ENCODE measurements at places on chromosomes 6 and 20.

DNA sequence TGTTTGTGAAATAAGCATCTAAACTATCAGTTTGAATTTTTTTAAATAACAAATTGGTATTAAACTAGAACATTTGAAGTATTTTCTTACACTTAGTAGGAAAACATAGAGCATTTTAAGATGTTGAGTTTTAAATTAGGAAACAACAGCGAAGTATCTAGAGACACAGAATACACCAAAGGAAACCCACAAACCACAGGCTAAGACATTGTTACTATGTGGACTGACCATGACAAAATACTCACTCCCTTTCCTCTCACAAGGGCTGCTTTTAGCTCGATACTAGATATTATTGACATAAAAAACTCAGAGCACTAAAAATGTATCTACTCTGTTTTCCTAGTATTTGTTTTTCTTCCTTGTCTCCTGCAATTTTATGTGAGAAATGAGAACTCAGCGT, 266.0 kb upstream of the CITED2 start:
- no peak for DNase-seq

DNA sequence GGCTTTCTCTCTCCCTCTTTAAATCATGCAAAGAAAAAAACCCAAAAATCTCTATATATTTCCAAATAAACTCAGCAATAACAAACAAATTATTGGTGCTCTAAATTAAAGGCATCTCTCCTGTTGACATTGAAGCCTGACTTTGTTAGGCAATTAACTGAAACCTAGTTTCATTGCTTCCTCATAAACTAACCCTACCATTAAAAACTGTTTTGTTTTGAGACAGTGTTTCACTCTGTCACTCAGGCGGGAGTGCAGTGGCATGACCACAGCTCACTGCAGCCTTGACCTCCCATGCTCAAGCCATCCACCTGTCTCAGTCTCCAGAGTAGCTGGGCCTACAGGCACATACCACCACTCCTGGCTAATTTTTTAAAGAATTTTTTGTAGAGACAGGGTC, 34.9 kb downstream of the PIGU start:
- DNase-seq: no peak

DNA sequence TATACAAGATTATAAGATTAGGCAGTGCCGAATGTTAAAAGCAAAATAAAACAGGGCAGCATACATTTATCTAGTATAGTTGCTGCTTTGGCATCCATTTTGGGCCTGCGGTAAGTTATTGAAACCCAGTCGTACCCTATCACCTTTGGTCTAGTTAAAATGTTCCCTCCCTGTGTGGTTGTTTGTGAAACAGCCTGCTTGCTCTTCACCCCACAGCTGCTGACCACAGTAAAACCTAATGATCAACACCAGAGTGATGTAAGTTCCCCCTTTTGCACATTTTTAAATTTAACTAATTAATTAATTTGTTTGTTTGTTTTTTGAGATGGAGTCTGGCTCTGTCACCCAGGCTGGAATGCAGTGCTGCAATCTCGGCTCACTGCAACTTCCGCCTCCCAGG, 50.3 kb upstream of the TXNDC5 start:
- DNase-seq: no peak

GRCh38 chr6:130620338-130620781, 206.8 kb upstream of the SMLR1 start:
- DNase-seq: no peak

DNA sequence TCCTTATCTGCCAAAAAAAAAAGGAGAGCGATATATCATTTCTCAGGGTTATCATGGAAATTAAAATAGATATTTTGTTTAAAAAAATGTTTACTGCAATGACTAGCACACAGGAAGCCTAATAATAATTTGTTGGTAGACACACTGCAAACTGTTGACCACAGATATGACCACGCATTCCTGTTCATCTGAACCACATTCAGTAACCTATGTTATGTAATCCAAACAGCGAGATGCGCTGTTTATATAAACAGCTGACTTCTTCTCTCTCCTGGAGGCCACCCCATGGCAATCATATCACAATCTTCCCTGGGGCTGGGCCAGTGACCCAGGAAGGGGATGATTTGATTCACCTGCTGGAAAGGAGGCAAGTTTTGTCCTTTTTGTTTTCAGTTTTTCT, 129.3 kb upstream of the UST start:
- no peak for DNase-seq

DNA sequence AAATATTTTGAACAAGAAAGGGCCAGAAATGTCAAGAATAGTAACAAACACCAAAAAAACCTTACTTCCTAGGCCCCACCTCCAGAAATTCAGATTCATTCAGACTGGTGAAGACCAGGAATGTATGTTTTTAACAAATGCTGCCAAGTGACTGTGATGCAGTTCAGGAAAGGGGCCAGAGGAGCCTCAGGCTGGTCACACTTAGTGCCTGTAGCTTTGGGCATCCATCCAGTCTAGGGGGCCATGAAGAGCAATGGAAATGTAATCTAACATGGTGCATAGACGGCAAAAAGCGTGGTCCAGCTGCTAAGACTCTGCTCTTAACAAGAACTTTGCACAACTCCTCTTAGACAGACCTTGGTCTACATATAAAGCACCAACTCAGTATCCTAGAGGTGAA, 7.1 kb downstream of the GJA1 start:
- DNase-seq: no peak

DNA sequence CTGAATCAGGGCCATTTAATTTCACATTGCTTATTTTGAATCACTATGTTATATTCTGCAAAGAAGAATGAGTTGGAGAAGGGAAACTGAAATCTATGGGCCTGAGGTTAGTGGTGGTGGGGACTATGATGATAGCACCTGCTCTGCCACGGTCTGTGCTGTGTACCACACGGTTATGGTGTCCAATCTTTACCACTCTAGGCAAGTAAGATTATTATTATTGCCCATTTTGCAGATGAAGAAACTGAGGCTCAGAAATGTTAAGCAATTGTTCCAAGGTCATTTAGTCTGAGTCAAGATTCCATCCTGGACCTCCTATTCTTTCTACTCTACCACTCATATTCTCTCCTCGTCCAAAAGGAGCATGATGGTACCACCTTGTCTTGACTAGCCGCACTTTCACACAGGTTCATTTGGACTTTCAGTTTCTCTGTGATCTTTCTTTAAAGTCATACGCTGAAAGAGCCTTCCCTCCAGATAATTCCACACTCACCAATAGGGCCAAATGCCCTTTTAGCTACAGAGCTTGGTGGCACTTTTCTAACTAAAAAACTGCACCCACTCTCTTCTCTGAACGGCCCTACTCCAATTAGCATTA, 56.2 kb downstream of the GFOD1 start:
- no peak for DNase-seq

- no peak for DNase-seq
Measured at GRCh38 chr6:88626460-88626859, 337.0 kb downstream of the RNGTT start.

- no peak for DNase-seq
Measured at GRCh38 chr20:35174458-35175216, 2.8 kb downstream of the PROCR start.

- no peak for DNase-seq
Measured at GRCh38 chr6:44304282-44305199, 8.6 kb downstream of the AARS2 start.

DNA sequence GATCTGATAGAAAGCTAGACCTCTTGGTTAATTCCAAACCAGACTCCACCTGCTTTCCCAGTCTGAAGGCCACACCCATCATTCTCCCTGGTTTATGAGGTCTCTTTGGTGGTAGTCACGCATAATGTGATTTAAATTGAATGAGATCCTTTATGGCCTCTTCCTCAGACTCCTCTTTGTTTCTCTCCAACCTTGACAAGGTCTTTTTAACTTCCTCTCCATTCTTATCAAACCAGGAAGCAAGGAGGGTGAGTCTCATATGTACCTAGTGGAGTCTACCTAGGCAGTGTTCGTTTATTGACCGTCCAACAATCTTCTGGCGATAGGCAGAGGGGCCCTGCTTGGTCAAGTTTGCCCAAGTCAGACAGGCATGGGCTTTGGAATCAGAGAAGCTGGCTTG, 184.2 kb upstream of the LAMP5 start:
- DNase-seq: peak; percentile 70

DNA sequence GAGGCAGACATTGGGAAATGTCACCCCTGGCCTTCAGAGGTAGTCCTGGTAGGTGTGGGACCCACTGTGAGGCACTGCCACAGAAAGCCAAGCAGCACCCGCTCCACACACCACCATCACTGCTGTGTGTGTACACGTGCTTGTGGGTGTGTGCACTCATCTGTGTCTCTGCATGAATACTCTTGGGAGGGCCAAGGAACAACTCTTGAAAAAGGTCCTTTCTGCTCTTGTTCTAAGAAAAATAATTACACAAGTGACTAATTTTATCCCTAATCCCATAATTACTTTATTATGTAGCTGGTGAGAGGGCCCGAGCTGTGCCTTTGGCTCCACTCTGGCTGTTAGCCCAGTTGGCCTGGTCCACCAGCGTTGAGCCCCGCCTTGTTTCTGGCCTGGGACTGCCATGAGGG, 21.7 kb upstream of the EPB41L1 start:
- DNase-seq: no peak

DNA sequence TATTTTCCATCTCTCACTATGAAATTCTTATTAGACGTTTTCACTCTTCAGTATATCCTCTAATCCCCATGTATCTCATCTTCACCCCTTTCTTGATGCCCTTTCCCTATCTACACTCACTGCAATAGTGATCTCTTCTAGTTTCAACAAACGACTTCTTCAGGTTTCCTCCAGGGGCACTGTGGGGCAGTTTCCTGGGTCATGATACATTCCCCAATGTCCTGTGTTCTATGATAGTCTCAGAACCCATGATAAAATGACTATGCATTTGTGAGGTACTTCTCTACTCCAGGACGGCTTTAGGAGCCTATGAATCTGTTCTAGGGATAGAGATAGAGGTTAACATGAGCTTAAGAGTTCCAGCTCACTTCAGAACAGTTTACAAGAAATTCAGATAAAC, 183.3 kb downstream of the FOXC1 start:
- no peak for DNase-seq

DNA sequence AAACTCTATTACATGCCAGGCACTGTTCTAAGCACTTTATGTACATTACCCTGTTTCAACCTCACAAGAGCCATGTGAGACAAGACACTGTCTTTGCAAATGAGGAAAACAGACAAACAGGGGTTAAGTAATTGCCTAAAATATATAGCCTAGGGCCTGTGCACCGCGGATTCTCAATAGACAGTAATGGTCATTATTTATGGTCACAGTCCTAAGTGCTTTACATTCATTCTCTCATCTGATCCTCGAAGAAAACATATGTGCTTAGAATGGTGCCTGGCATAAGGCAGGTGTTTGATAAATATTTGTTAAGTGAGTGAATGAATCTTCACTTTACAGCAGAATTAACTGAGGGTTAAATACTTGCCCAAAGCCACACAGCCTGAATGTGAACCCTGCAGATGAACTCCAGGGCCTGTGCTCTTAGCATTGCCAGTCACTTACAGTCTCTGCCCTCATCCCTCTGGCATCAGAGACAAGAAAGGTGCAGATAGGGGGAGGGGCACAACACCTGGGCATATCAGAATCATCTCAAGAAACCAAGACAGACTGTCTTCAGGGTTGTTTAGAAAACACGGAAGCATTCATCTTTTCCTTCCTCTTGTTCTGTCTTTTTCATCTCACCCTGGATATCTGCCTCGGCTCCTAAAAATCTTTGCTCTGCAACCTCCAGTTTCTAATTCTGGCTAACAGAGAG, 92.8 kb upstream of the SASH1 start:
- no peak for DNase-seq

- no peak for DNase-seq
Measured at GRCh38 chr20:58040447-58041290, 187.8 kb downstream of the ANKRD60 start.

DNA sequence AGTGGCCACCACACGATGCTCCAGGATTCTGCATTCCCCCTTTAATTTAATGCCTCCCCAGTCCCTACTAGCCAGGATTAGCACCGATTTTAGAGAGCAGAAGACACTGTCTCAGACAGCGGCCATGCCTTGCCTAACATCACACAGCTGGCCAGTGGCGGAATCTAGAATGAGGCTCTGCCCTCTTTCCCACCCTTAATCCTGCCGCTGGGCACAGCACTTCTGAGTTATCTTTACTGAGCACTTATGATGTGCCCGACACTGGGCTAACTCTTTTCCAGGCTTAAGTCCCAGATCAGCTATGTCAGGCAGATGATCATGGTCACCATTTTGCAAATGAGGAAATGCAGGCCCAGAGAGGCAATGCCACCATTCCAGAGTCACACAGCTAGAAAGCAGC, 5.6 kb upstream of the BPIFA2 start:
- DNase-seq: no peak

DNA sequence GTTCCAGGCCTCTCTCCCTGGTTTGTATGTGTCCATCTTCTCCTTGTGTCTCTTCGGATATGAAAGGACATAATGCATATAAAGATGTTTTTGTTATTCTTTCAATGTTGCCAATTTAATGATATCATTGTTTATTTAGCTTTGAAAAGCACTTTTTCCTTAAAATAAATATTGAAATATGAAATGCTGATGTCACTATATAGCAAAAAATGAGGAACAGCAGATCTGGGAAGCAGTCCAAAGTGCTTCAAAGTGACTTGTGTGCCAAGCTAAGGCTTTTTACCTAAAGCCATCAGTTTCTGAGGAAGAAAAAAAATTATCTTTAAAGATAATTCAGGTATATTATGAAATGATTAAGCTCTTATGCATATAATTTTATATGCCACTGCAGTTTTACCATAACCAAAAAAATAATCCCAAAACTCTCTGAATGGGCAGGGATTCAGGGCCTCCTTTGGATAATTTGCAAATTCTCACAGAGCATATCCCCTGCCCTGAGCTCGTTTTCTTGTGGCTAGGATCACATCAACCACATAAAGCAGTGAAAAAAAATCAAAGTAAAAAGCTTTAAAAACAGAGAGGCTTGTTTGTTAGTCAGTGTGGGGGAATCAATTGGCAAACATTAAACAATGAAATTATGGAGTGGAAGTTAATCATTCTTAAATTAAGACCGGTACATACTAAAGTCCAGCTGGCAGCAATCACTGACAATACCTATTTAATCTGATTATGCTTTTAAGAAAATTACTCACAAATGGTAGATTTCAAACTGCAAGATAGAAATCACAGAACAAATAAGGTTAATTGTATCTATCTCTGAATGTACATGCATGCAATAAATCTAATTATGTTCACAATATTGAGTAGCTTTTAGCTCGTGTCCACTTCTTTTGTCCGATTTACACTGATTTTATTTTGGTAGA, 1027.9 kb upstream of the ADGRB3 start:
- no peak for DNase-seq

- no peak for DNase-seq
Measured at GRCh38 chr6:135243871-135244796, 63.0 kb downstream of the MYB start.

- DNase-seq: no peak
Measured at GRCh38 chr6:110841266-110841665, 26.0 kb upstream of the CDK19 start.

DNA sequence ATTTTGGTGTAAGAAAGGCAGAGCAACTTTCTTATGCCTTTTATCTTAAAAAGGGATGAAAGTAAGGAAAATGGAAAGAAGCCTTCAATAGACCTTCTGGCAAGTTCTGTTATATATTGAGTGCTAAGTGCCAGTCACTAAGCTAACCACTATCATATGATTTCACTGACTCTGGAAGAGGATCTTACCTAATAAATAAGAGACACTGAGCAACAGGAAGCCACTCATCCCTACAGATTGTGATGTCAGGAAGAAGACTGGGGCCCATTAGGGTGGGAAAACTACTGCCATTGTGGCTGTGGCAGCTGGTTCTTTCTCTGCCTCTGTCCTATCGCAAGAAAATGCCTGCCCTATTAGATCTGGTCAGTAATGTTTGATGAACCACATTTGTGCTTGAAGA, 89.6 kb downstream of the AIG1 start:
- no peak for DNase-seq

- DNase-seq: no peak
Measured at GRCh38 chr6:56796196-56796532, 153.5 kb upstream of the DST start.
